ENCODE measurements at places on chromosomes 7 and 10. TPM values are rescaled to one million over a fixed set of nuclear protein-coding genes. Genes with fewer than 3 reads are reported as not detected.
A peak's percentile ranks its signal among the peaks of the same experiment; 100 is the strongest.

GRCh38 chr7:1664711-1665548, 5.1 kb upstream of the ELFN1 start:
- no peaks in the 10 kb centered on the region for H3K36me3 ChIP-seq
- peak overlapping the region; percentile 59 for H3K27ac ChIP-seq
- peak; percentile 88 for DNase-seq

DNA sequence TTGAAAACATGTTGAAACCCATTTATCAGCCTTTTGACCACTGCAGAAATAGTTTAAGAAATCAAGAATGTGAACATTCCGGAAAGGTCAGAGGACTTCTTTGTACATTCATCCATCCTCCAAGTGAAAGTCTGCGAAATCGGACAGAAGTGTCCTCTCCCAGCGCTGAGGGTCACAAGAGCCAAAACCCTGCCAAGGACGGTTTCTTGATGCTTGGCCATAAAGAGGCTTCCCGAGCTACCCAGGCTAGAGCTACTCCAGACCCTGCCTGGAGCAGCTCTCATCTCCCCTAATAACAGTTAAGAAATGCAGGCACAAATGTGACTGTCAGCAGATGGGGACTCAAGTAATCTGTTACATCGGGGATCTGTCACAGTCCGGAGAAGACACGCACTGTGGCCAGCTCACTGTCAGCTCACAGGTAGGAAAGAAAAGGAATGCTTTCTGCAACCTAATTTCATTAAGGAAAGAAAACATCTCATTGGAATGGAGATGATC, 4.5 kb upstream of the CYTH3 start:
- no peaks in the 10 kb centered on the region for H3K36me3 ChIP-seq
- DNase-seq: no peak
- no peak overlapping the region for H3K27ac ChIP-seq
- no peak overlapping the region for H3K4me3 ChIP-seq
- no peaks in the 10 kb centered on the region for H3K27me3 ChIP-seq

DNA sequence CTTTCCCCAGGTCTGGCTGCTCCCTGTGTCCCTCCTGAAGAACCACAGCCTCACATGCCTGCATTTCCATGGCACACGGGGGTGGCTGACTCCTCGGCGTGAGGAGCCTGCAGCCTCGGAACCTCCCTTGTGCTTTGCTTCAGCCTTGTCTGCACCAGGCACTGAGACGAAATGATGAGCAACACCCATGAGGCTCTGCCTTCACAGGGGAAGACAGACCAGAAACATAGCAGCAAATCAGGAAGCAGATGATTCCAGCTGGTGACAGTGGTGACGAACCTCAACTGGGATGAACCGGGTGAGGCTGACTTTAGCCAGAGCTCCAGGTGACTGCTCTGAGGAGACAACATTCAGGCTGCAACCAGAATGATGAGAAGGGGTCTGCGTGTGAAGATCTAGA, 84.5 kb upstream of the SMNDC1 start:
- no peaks in the 10 kb centered on the region for H3K36me3 ChIP-seq
- no peak for DNase-seq
- no peak overlapping the region for H3K4me3 ChIP-seq
- H3K4me1 ChIP-seq: peaks cover 19% of the 10 kb centered on the region

GRCh38 chr7:128922496-128923410, 12.2 kb upstream of the KCP start:
- no peaks in the 10 kb centered on the region for H3K36me3 ChIP-seq
- no peak overlapping the region for H3K4me3 ChIP-seq
- peaks cover 7% of the 10 kb centered on the region for H3K4me1 ChIP-seq
- H3K27ac ChIP-seq: no peak overlapping the region
- peaks cover 45% of the 10 kb centered on the region for H3K27me3 ChIP-seq

DNA sequence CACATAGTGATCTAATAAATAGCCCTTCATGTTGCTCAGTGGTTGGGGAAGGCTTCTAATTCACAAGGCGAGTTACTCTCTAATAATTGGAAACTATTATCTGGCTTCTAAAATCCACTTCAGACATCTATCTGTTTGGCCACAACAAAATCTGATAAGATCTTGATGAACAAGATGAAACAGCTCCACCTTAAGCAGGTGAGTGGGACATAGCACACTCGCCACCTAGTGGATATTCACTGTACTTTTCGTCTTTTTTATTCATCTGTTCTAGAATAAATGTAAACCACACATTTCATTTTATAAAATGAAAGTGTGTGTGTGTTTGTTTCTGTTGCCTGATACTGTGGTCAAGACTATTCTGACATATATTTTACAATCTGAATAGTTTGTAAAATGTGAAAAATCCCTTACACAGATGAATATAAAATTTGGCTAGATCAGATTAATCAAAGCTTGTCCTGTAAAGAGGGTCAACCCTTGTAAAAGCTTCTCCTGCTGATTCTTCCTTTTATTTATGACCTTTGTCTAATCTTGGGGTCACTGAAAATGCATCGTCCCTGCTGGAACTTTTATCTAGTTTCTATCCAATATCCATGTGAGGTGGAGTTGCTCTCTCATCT, 26.5 kb upstream of the CNTNAP2 start:
- peak; percentile 11 for DNase-seq
- no peaks in the 10 kb centered on the region for H3K27me3 ChIP-seq
- no peak overlapping the region for H3K4me3 ChIP-seq
- no peak overlapping the region for H3K27ac ChIP-seq
- H3K36me3 ChIP-seq: no peaks in the 10 kb centered on the region

- H3K27ac ChIP-seq: no peak overlapping the region
- no peaks in the 10 kb centered on the region for H3K36me3 ChIP-seq
- no peaks in the 10 kb centered on the region for H3K27me3 ChIP-seq
- no peak overlapping the region for H3K4me3 ChIP-seq
- H3K4me1 ChIP-seq: peaks cover 4% of the 10 kb centered on the region
These were observed 340.7 kb upstream of the CELF2 start for GRCh38 chr10:10676972-10677371.

- H3K4me3 ChIP-seq: no peak overlapping the region
- DNase-seq: no peak
- no peaks in the 10 kb centered on the region for H3K27me3 ChIP-seq
- H3K27ac ChIP-seq: no peak overlapping the region
- peaks cover 2% of the 10 kb centered on the region for H3K4me1 ChIP-seq
- no peaks in the 10 kb centered on the region for H3K36me3 ChIP-seq
These were observed 444.7 kb upstream of the PODXL start for GRCh38 chr7:132001146-132001545.

DNA sequence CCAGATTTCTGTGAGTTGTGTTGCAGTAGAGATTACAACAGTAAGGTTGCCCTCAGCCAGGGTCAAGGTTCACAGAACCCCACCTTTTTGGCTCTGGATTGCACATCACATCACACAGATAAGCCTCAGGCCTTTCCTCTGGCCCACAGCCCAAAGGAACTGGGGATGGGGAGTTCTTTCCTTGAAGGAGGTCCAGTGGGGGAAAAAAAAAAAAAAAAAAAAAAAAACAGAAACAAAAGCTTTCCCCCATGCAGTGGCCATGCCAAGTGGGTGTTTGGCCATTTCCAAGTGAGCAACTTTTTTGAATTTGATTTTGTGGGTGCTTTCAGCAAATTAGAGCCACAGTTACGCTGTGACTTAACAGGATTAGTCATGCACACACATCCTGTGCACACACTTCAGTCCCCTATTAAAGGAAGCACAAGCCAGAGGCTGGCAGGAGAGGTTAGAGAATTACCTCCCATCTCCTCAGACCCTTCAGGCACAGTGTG, 79.3 kb upstream of the NANOS1 start:
- no peak for DNase-seq
- H3K4me1 ChIP-seq: peaks cover 31% of the 10 kb centered on the region
- no peaks in the 10 kb centered on the region for H3K27me3 ChIP-seq
- H3K4me3 ChIP-seq: no peak overlapping the region
- no peak overlapping the region for H3K27ac ChIP-seq

GRCh38 chr10:62000037-62000603, 98.6 kb downstream of the ARID5B start:
- H3K4me1 ChIP-seq: peaks cover 7% of the 10 kb centered on the region
- H3K36me3 ChIP-seq: peaks cover 10% of the 10 kb centered on the region
- H3K27me3 ChIP-seq: no peaks in the 10 kb centered on the region
- no peak overlapping the region for H3K27ac ChIP-seq

GRCh38 chr7:150413640-150414081, 34.5 kb downstream of the ZNF775 start:
- H3K36me3 ChIP-seq: peaks cover 8% of the 10 kb centered on the region
- H3K27ac ChIP-seq: no peak overlapping the region
- no peak overlapping the region for H3K4me3 ChIP-seq

- H3K36me3 ChIP-seq: peaks cover 33% of the 10 kb centered on the region
- peaks cover 2% of the 10 kb centered on the region for H3K4me1 ChIP-seq
- no peak for DNase-seq
- H3K27me3 ChIP-seq: no peaks in the 10 kb centered on the region
- no peak overlapping the region for H3K27ac ChIP-seq
- H3K4me3 ChIP-seq: no peak overlapping the region
These were observed 13.4 kb downstream of the DPCD start for GRCh38 chr10:101601541-101601940.

DNA sequence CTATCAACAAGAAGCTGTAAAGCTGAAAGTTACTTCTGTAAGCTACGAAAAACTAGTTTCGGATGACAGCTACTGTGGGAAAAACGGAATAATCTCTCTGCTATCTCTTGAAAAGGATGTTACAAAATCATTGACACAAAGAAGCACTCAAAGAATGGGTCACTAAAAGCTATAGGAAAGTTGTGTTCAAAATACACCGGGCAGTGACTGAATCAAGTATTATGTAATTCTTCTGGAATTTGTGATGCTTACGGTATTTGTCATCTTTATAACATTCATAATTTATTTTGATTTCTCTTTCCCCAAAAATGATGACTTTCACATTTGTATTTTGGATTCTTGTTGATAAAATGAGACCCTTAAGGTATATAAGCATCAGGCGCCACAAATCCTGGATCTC, 112.1 kb upstream of the KLF6 start:
- no peaks in the 10 kb centered on the region for H3K4me1 ChIP-seq
- H3K36me3 ChIP-seq: no peaks in the 10 kb centered on the region
- DNase-seq: peak; percentile 64
- H3K27me3 ChIP-seq: no peaks in the 10 kb centered on the region

DNA sequence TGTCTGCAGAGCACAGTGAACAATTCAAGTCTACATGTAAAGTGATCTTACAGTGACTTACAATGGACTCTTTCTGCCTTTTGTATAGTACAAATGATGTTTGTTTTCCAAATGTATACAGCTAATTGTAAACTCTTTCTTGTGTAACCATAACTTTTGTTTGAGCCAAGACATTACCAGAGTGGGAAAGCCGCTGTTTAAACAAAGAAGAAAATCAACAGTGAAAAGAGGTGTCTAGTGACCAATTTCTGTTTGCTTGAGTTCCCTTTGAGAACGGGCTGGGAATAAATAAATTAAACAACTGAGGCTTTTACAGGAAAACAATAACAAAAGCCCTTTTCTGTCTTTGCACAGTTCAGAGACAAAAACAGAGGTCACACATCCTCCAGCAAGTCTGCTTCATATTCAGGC, 1163.4 kb downstream of the CNTNAP2 start:
- no peak for DNase-seq
- no peak overlapping the region for H3K4me3 ChIP-seq
- H3K4me1 ChIP-seq: no peaks in the 10 kb centered on the region
- no peak overlapping the region for H3K27ac ChIP-seq
- no peaks in the 10 kb centered on the region for H3K27me3 ChIP-seq

DNA sequence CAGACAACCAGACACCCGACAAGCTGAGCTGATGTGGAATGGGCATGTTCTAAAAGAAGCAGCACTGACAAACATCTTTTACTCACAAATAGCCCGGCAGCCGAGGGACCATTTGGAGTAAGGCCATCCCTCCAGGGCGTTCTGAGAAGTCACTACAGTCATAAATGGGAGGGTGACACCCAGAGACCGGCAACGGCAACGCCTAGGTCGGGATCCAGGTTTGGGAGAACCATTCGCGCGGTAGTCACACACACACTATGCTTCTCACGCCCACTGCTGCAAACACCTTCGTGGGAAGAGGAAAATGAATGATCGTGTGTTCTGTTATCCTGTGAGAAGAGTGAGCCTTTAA, 9.8 kb downstream of the TNS3 start:
- DNase-seq: peak; percentile 60
- no peaks in the 10 kb centered on the region for H3K36me3 ChIP-seq
- peaks cover 66% of the 10 kb centered on the region for H3K4me1 ChIP-seq
- no peaks in the 10 kb centered on the region for H3K27me3 ChIP-seq
- H3K27ac ChIP-seq: peak overlapping the region; percentile 69

DNA sequence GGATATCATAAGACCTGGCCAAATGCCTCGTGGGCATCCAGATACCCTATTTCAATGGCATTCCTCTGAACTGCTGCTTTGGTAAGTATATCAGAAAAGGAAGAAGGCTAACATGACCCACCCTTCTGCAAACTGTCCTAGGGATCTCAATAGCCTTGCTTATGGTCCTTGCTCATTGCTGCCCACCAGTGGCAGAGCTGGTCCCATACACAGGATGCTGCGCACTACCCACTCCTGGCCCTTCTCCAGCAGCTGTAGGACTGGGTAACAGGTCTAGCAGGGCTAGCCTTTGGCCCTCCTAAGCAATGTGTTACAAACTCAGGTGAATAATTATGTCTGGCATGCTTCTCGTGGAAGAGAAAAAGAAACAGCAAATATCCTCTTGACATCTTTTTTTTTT, 72.5 kb downstream of the C10orf90 start:
- H3K4me3 ChIP-seq: no peak overlapping the region
- H3K27me3 ChIP-seq: peaks cover 4% of the 10 kb centered on the region
- H3K27ac ChIP-seq: no peak overlapping the region

- no peak for DNase-seq
- no peak overlapping the region for H3K27ac ChIP-seq
- H3K27me3 ChIP-seq: no peaks in the 10 kb centered on the region
- no peak overlapping the region for H3K4me3 ChIP-seq
- no peaks in the 10 kb centered on the region for H3K36me3 ChIP-seq
These were observed 49.2 kb downstream of the IQUB start for GRCh38 chr7:123485187-123485586.

DNA sequence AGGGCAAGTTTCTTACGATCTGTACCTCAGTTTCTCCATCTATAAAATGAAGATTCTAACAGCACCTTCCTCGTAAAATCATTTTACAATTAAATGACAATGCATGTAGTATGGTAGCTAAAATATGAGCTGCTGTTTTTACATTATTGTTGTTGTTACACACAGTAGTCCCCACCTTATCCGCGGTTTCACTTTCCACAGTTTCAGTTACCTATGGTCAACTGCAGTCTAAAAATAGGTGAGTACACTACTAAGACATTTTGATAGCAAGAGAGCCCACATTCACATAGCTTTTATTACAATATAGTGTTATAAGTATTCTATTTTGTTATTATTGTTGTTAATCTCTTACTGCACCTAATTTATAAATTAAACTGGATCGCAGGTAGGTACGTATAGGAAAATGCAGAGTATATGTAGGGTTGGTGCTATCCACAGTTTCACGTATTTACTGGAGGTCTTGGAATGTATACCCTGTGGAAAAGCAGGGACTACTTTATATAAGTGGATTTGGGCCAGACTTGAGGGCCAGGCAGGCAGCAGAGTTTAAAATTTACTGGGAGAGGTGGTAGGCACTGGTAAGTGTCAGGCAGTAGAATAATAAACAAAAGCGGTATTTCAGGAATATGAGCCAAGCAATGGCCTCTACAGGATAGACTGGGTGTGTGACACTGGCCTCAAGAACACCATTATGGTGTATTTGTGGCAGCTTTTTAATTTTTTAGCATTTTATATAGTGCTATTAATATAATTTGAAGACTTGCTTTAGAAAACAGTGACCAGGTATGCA, 10.2 kb downstream of the DNMBP start:
- peak overlapping the region; percentile 74 for H3K27ac ChIP-seq
- H3K36me3 ChIP-seq: peaks cover 5% of the 10 kb centered on the region
- peaks cover 29% of the 10 kb centered on the region for H3K4me1 ChIP-seq
- no peak overlapping the region for H3K4me3 ChIP-seq

Gene MIOS
- polyA plus RNA-seq: 24.8 TPM

Gene ZNF511
- polyA plus RNA-seq: 37.6 TPM

Gene CDC14C
- not detected for polyA plus RNA-seq

Gene CALD1
- polyA plus RNA-seq: 128 TPM

Gene ARHGEF35
- 2.1 TPM for polyA plus RNA-seq

Gene TMEM178B
- polyA plus RNA-seq: 0.49 TPM

Gene AUTS2
- 58.8 TPM for polyA plus RNA-seq

Gene ZEB1
- 55.6 TPM for polyA plus RNA-seq

Gene SLC39A12
- not detected for polyA plus RNA-seq
